Heart right ventricle (tissue), 16 donors: ENCODE measurements at places on chromosomes 1 and 21.

GRCh38 chr1:113784104-113784779 lies 25.0 kb upstream of the PHTF1 start:
- DNase-seq: no peak

GRCh38 chr1:214146523-214146922 lies 134.4 kb upstream of the SMYD2 start:
- no peak for DNase-seq

GRCh38 chr1:201329286-201329685 lies 46.0 kb downstream of the PKP1 start:
- no peak for DNase-seq

GRCh38 chr1:211918843-211919414 lies 88.4 kb upstream of the LPGAT1 start:
- DNase-seq: no peak

GRCh38 chr1:25531082-25531461 lies 12.3 kb upstream of the LDLRAP1 start:
- DNase-seq: no peak
